ENCODE measurements at places on chromosomes 12 and 14.

DNA sequence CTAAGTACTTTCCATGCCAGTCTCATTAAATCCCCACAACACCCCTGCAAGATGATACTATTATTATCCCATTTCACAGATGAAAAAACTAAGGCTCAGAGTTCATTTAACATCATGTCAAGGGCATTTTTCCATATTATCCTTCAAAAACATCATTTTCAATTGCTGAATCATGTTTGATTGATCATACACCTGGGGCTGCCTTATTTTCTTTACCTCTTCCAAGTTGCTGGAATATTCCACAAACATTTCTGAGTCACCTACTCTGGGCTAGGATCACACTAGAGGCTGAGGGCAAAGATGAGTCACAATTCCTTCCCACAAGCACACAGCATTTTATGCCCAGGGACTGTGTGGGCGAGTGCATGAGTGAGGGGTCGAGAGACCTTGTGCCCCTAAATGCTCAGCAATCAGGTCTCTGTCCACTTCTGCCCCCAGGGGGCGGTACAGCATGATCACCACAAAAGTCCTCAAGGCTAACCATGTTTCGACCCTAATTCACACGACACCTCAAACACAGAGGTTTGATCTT, 14.1 kb upstream of the TMEM119 start:
- peak; percentile 52 for DNase-seq

GRCh38 chr12:5203720-5204119, 160.0 kb downstream of the KCNA5 start:
- no peak for DNase-seq

DNA sequence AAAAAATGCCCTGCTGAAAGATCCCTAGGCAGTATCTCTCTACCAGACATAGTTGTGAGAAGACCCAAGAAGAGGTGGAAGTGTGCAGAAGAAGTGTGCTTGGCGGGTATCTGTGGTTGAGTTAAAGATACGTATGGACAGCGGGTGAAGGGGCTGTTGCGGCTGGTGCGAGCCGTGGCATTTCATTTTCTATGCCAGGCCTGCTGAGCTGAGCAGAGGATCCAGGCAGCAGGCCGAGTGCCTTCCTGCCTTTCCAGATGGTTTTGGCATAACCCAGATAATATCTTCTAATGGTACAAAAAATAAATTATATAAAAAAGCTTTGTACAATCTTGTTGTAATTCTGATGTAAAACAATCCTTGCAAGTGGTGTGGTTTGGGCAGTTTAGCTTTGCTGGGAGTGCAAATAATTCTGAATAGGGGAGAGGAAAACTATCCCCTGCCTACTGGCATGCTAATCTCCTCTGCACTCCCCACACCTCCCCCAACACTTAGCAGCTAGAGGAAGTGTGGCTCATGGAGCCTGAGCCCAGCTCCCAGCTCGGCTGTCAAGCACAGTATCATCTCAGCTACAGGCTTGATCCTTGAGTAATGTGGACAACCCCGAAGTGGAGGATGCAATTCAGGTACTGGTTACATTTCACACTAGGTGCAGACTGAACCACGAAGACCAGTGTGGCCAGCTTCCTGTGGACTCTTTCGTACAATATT, 168.9 kb downstream of the VRK1 start:
- no peak for DNase-seq

DNA sequence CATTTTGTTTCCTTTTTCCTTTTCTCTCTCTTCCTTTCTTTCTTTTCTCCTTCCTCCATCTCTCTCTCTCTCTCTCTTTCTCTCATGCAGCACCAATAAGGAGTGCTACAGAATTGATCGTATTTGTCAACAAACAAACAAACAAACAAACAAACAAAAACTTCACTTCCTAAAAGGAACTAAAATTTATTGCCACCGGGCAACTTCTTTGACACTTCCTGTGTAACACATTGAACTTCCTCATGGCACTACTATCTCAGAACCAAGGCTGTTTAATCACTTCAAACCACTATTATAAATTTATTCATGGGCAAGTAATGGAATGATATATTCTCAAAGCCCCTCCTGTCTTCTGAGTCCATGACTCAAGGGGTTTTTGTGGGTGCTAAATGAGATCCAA, 51.3 kb downstream of the SERPINA3 start:
- DNase-seq: no peak

DNA sequence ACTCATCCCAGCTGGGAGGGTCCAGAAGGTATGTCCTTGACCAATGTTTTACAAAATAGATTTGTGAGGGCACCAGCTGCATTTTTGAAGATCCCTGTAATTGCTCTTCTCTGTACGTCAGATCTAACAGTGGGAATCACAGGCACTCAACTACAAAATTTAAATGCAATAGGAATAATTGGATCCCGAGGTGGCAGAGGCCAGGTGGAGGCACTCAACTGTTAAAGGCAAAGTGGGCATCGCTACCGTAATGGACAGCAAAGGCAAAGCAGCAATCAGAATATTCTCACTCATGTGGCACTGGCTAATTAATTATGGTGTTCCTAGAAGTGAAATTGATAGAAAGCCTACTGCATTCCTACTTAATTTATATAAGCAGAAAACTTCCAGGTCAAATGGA, 27.9 kb upstream of the PSMC1 start:
- no peak for DNase-seq

GRCh38 chr12:50110762-50111351, 1.2 kb upstream of the COX14 start:
- DNase-seq: no peak

DNA sequence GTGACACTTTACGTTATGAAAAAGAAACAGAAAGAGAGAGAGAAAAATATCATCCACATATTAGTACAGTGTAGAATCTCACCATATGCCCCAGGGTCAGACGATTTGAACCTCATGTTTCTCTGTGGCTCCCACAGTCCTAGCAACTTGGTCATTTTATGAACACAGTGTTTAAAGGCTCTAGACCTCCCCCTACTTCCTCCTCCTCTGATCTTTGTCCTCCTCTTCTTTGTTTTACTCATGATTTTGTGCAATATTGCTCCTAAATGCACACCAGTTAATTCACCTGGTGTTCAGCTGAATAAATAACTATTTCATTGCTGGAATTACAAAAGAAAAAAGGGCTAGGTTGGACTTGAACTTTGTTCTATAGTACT, 18.2 kb downstream of the GLT1D1 start:
- DNase-seq: no peak

DNA sequence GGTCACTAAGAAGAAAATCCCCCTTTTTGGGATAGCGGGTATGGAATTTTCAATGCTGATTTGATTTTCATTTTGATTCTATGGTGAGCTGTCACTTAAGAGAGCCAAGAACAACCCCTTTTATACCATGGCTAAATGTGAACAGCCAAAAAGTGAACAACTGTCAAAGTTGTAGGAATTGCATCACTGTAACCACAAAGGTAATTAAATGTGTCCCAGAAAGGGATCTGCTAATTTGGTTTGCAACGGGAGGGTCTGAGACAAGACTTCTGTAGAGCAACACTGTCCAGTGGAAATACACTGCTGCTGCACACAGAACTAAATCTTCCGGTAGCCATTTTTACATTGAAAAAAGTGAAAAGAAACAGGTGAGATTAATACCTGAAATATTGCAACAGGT, 14.6 kb downstream of the CHST11 start:
- no peak for DNase-seq

DNA sequence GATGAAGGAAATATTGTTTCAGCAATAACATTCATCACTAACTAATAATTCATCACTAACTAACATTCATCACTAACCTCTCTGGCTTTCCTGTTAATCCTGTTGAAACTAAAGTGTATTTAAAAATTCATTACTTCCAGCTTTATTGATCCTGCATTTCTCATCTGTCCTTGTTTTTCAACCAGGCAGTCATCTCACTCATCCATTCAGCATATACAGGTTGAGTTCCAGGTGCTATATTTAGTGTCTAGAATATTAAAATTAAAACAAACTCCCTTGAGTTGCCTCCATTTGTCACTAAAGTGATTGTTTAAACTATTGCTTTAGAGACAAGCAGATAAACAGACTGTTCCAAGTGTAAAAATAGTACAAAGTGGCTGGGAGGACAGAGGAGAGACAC, 58.1 kb downstream of the ATXN7L3B start:
- DNase-seq: no peak

DNA sequence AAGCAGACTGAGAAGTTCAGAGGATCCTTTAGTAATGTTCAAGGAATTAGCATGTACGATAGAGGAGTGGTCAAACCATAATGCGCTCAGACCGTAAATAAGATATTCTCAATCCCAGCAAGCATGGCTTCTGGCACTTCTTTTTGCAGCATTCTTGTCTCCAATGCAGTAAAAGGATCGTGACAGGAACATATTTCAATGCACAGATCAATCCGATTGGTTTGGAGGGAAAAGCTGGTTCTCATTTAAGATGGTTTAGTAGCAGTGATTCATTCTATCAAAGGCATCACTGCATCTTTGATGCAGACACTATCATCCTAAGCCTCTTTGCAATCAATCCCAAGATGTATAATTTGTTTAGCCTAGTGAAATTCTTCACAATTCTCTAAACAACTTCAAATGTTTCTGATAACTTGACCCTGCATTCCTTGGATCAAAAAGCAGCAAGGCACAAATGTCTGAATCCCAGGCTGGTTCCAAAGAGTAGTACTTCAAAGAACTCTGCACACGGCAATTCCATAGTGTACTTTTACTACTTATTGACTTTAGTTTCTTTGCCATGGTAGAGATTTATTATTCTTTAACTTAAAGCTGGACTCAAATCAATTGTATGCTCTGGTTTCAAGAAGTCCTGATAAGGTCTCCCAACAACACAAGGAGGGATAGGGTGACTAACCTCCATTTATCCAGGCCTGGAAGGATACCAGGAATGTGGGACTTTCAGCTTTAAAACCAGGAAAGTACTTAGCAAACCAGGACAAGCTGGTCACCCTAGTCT, 96.8 kb upstream of the MDM1 start:
- DNase-seq: no peak

- DNase-seq: no peak
Measured at GRCh38 chr14:97217111-97217885, 420.1 kb downstream of the VRK1 start.

DNA sequence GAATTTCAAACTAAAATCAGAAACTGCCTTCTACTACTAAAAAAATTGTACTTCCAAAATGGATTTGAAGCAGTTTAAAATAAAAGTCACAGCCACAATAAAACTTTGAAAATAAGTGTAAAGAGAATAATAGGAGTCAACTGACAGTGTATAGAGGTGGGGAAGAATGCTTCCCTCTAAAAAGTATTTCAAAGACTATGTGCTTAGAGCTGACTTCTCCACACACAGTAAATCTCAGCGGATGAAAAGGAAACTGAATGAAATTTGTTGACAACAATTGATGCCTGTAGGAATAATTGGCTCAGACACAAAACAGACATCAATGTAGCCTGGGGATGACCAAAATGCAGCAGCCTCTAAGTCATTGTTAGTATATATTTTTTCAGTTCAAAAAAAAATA, 7.9 kb downstream of the IGF1 start:
- DNase-seq: no peak
